ENCODE measurements at places on chromosomes 3 and 15. TPM values are rescaled to one million over a fixed set of nuclear protein-coding genes. Genes with fewer than 3 reads are reported as not detected.

The ZNF774 gene
- polyA plus RNA-seq: 5.8 TPM

The TRAK1 gene
- polyA plus RNA-seq: 51.4 TPM

The MED12L gene
- 2.7 TPM for polyA plus RNA-seq

The RPP25 gene
- polyA plus RNA-seq: 2.5 TPM

The NR2E3 gene
- polyA plus RNA-seq: 0.54 TPM

The NEK11 gene
- 22.1 TPM for polyA plus RNA-seq

The MORC1 gene
- 0.64 TPM for polyA plus RNA-seq

The CELF6 gene
- 3.5 TPM for polyA plus RNA-seq

The PODXL2 gene
- polyA plus RNA-seq: 61.2 TPM

DNA sequence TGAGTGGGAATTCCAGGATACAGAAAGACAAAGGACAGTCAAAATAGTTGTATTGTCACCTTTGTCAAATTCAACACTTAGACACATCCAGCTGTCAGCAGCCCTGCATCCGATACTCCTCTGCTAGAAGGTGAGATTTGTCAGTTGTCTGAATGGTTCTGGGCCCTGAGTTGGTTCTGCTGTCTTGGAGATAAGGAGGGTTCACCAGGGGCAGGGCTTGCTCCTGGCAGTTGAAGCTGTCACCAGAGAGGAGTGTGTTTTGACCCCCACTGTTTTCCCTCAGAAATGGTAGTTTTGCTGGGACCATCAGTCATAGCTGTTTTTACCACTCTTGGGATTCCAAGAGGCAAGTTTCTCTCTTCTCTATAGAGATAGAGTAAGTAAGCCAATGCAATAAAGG lies 3.2 kb upstream of the KY start:
- no peak for DNase-seq

- no peak for DNase-seq
Observed at GRCh38 chr3:127770671-127771355, 51.5 kb downstream of the MGLL start.

GRCh38 chr3:160911411-160911810 lies 155.4 kb downstream of the PPM1L start:
- DNase-seq: no peak

- DNase-seq: no peak
Observed at GRCh38 chr3:141307351-141308059, 60.8 kb upstream of the ZBTB38 start.

DNA sequence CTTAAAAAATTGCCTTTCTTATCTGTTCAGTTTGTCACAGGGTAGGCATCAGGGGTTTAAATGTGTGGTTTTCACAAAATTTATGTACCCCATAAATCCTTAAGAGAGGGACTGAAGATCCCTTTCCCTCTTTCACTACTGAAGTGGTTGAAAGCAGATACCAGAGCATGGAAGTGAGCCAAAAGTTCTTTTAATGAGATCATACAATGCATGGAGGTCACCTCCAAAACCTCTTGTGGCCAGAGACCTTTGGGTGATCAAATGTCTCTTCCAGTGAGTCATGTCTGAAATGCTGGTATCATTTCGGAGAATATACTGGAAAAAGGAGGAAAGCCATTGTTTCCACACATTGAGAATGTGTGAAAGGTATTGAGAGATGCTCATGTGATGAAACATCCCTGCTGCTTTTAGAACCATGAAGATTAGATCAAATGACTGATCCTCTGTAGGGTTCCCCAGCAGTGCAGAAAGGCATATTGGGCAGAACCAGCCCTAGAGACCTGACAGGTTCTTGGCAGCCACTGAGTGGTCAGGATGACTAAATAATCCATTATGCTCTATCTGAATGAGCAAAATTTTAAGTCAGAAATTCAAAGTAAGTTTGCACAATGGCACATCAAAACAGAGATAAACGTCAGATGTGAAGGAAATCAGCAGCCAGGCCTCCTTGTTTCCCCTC lies 165.8 kb upstream of the SLC2A2 start:
- DNase-seq: no peak

DNA sequence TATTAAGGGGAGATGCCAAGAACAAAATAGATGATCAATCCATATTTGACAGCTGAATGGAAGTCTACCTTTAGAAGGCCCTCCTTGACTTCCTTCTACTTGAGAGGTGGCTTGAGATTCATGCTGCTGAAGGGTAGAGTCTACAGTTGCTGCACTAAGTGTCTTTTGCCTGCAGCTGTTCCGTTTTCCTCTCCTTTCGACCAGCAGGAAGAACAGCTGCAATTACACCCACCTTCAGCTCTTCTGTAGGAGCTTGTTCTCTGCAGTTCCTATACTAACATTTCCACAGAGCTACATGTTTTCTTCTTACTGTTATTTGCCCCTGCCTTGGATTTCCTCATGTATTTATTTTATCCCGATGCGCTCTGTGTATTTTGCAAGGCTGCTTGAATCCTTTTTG lies 79.1 kb downstream of the ARRDC4 start:
- no peak for DNase-seq

- no peak for DNase-seq
Observed at GRCh38 chr3:53816425-53816824, 29.8 kb downstream of the CHDH start.

DNA sequence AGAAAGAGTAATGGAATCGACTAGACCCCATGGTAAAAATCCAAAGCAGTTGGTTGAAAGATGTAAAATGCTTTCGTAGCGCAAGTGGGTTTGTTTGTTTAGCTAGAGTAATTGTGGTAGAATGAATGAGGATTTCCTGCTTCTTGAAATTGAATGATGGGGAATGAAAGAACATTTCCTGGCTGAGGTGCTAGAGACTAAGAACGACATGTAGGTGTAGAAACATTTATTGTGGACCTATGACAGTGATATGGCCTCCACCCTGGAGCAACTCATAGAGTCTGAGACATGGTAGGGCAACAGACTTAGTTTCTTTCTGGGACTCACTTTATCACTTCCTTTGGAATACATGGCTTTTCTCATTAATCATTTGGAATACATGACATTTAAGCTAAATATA lies 467.6 kb upstream of the CFAP20DC start:
- no peak for DNase-seq

DNA sequence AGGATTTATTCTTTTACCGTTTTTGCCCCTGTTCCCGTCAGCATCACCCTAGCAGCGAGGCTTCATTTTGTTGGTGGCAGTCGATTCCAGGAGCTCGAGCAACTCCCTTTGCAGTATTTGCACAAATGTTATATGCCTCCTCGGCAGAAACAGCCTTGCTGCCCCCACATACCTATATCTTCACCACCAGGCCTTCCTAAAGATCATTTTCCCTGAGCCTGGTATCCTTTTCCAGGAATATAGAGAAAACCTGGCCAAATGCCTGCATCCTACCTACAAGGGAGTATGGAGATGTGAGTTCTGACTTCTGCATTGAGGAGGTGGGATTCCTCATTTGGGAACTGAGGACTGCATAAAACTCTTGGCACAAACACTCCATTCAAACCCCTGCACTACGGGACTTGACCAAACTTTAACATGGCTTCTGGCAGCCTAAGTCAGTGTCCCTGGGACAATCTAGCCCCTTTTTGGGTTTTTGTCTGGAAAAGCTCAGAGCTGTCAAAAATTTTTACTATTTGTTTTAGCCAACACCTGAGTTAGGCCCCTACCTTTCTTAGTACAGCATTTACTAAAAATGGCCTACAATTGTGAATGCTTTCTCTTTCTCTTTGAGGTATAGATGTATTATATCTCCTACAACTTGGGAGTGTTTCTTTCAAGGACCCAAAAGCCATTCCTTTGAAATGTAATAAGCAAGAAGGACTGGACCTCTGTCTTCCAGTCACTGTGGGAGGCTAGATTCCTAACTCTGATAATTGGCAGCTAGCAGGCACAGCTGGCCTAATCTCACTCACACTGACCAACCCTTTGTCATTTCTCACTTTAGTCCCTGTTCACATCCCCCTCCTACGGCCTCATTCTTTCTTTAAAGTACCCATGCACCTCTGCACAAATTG lies 12.1 kb upstream of the UBE2Q2 start:
- DNase-seq: no peak

DNA sequence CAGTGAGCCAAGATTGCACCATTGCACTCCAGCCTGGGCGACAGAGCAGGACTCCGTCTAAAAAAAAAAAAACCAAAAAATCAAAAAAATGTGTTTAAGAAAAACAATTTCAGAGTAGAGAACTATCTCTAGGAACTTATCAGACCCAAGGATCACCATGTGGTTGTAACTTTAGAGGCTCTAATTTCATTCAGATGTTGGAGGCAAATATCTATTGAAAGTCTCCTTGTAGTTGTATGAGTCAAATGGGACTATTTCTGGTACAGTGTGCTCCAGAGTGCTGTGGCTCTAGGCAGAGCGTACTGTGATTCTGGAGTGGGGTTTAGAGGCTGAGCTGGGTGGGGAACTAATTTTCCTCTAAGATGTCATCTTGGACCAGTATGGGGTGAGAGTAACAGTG lies 398.7 kb downstream of the SHQ1 start:
- DNase-seq: no peak

GRCh38 chr3:72036899-72037298 lies 252.0 kb upstream of the PROK2 start:
- no peak for DNase-seq

DNA sequence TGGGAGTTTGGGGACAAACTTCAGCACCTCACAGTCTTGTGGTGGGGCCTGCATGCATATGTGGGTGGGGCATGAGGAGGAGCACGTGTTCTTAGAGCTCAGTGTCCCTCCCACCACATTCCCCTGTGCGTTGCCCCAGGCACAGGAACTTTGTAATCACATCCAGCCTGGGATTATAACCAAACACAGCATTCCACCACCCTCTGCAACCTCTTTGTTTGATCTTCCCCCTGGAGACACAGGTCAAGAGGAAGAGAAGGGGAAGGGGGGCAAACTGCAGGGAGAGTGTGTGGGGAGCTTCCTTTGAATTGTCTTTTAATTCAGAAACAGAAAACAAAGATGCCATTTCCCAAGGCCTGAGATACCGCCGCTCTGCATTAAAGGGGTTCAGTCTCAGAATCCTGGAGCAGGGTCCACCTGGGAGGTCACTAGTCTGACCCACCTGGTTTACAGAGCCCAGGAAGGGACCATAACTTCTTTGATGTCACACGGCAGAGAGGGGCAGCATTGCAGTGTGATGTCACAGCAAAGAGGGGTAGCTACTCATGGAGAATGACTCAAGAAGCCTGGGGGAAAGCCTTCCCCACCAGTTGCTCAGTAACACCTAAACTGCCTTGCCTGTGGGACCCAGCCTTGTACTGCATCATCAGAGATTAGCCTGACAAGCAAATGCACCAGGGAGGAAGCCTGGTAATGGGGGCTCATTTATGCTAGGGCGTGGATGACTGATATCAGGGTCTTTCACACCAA lies 106.3 kb upstream of the RNU6-1 start:
- peak; percentile 76 for DNase-seq

GRCh38 chr3:5051772-5052171 lies 70.3 kb upstream of the ARL8B start:
- no peak for DNase-seq

DNA sequence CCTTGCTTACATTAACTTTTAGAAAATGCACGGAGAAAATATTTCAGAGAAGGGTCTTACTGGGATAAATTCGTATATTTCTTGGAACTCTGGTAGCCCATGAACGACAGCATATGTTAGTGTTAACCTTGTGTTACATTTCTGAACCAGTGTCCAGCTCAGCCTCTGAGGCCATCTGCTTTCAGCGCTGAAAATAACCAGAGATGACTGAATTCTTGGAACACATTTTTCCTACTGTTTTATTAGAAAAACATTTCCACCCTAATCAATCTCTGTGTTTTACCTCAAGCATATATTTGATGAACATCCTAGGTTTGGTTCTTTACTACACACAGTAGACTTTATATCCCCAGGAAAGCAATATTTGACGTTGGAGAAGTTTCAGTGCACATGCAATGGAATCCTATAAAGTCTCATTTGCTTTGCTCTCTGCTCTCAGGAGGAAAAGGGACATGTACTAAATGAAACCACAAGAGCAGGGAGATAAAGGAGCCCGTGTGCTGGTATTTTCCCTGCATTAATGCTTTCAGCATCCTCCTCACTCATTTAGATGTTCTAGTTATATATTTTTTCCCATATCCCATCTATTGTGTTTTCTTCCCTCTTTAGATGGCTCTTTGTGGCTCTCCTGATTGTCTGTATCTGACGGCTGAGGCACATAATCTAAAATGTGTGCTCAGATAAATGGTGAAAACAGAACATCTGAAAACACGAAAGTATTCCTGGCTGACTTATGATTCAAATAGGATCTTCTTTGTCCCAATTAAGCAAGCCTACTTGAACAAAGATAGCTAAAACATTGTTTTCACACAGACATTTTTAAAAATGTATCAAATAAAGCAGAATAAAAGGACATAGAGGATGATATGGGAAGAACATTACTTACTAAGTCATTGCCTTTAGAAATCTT lies 151.7 kb upstream of the KCNMB2 start:
- DNase-seq: no peak

DNA sequence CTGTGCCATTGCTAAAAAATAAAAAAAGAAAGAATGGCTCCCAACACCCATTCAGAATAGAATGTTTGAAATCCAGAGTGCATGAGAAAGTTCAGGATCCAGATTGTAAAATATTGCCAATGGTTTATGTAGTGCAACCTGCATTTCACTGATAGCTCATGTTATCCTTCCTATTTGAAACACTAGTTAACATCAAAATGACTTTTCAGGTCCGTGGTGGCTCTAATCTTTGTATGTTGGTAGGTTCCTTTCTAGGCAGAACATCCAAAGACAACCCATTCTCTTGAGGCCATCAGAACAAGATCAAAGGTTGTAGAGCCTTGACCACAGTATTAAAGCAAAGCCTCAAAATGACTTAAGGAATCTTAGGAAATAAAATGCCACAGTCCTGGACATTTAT lies 51.0 kb downstream of the PLCL2 start:
- DNase-seq: no peak

DNA sequence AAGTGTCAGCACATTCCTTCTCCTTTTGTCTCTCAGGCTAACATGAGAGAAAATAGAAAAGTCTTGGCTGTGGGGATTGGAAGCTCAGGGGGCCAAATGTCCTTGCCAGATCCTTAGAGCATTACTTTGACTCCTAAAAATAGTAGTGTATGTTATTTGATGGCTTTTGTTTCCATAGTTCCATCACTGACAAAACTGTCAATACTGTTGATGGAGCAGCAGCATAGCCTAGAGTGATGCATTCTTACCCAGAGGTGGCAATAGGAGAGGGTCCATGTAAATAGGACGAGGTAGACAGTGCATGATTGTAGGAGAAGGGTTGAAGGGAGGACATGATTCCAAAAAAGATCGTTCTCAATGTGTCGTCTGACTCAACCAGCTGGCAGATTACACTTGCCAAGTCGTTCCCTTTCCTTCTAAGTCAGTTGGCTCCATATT lies 282.7 kb upstream of the TPRG1 start:
- no peak for DNase-seq

- DNase-seq: no peak
Observed at GRCh38 chr3:44045476-44046275, 196.0 kb upstream of the TOPAZ1 start.

GRCh38 chr3:113428581-113428980 lies 12.7 kb downstream of the CFAP44 start:
- DNase-seq: no peak

GRCh38 chr15:29651476-29652233 lies 170.6 kb downstream of the TJP1 start:
- no peak for DNase-seq

DNA sequence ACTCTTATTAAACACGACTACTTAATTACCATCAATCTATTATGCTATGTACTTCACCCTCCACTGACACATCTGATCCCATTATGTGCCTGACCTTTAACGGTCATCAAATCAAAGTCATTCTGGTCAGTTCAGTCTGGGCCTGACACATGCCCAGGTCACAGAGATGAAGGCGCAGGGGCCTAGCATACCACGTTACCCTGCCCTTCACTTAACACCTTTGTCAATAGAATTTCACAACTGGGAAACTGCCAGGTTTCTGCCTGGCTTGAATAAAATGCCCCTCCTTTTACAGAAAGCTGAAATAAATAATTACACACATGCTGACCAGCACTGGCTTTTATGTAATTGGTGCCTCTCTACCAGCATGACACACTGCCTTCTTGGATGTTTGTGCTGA lies 39.5 kb downstream of the MECOM start:
- no peak for DNase-seq

Data from renal pelvis (tissue), 12 donors.